ENCODE measurements at places on chromosomes 11 and 22. TPM values are rescaled to one million over a fixed set of nuclear protein-coding genes. Genes with fewer than 3 reads are reported as not detected.

Gene MFRP
- total RNA-seq, result not detected

Gene CARD18
- total RNA-seq, result not detected

Gene TYR
- total RNA-seq, result not detected

Gene KRTAP5-5
- not detected for total RNA-seq

Gene CRACR2B
- total RNA-seq, result 5.0 TPM

Gene MS4A4A
- not detected for total RNA-seq

Gene DKK3
- total RNA-seq, result 18.4 TPM

Gene TSKU
- total RNA-seq, result 122 TPM

Gene MRGPRE
- not detected for total RNA-seq

Gene SCUBE2
- total RNA-seq, result 0.43 TPM

Gene FGF3
- not detected for total RNA-seq

Gene OR10D3
- not detected for total RNA-seq

Gene KCNJ11
- total RNA-seq, result 1.3 TPM

Gene SMTNL1
- not detected for total RNA-seq

Gene DSCAML1
- total RNA-seq, result 0.35 TPM

Gene VWCE
- 0.61 TPM for total RNA-seq

Gene MYBPC3
- 0.05 TPM for total RNA-seq

Gene TUB
- 6.5 TPM for total RNA-seq

All from A549 treated with GW870086 at 1 μM for 4 hours (cell line).